ENCODE measurements at places on chromosomes 7 and 10.

GRCh38 chr7:36002900-36003299 is 150.2 kb upstream of the EEPD1 start:
- no peak for DNase-seq

DNA sequence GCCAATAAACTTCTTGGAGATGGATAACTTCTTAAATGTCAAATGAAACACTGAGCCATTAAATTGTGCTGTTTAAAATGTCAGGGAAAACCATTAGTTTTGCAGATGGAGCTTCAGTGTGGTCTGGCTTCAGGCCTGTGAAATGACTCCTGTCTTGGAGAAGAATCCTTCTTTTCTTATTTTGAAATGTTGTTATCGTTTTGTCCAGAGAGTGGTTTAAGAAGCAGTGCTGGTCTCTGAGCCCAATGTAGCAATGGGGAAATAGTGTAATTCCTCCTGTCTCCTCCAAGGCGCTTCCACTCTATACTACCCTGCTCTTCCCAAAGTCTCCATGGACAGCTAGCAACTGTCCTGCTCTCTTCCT is 177.6 kb downstream of the REEP3 start:
- no peak for DNase-seq

- DNase-seq, result no peak
Measured at GRCh38 chr10:76111986-76112825, 680.8 kb downstream of the LRMDA start.

- DNase-seq, result no peak
Measured at GRCh38 chr10:113169853-113170460, 219.9 kb downstream of the TCF7L2 start.

DNA sequence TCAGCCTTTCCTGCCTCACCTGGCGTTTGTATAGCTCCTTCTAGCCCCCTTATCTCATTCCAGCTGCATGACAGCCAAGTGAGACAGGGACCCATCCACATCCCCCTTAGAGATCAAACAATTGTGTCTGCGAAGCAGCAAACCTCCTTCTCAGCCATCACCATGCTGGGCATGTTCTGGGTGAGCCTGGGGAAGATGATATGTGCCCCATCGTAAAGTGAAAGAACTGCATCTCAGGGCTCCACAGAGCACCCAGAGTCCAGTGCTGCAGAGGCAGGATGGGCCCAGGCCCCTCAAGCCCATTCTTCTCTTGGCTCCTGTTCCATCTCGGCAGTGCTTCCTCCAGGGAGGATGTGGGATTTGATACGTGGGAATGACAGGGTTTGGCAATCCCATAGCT is 43.2 kb downstream of the FIGNL1 start:
- DNase-seq, result no peak

DNA sequence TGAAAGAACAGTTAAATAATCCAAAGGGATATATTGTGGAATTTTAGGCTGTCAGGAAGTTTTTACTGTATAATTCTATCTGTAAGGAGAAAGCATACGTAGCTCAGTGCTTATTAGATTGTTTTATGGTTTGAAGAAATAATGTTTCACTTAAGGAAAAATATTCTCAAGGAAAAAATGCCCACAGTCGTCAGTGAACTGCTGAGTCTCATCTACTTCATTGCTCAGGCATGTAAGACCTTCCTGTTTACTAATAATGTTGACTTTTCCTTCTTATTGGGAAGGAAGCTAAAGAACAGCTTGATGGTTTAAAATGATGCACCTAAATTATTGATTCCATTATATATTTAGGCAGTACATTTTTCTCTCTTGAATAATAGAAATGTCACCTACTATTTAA is 304.2 kb downstream of the SDK1 start:
- no peak for DNase-seq

DNA sequence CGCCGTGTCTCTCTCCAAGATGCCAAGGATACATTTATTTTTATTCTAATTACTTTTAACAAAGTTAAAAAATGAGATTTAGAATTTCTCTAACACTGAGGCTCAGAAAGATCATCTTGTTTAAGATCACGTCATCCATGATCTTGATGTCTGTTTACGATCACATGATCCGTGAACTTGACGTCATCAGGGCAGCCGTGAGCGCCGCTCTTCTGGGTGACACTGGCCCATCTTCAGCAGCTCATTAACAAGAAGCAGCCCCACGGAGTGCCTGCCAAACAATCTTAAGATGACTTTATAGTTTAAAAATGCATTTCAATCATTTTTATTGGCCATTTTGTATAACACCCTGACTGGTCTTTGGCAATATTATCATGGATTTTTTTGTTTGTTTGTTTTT is 291.1 kb upstream of the PRKCQ start:
- no peak for DNase-seq
